ENCODE measurements at places on chromosomes 6 and 20. TPM values are rescaled to one million over a fixed set of nuclear protein-coding genes. Genes with fewer than 3 reads are reported as not detected.

ADGRG6 gene
- total RNA-seq, result 14.2 TPM

HAO1 gene
- not detected for total RNA-seq

GRCh38 chr20:50434653-50435396, 75.4 kb upstream of the PTPN1 start:
- peak; percentile 7 for ATAC-seq

DNA sequence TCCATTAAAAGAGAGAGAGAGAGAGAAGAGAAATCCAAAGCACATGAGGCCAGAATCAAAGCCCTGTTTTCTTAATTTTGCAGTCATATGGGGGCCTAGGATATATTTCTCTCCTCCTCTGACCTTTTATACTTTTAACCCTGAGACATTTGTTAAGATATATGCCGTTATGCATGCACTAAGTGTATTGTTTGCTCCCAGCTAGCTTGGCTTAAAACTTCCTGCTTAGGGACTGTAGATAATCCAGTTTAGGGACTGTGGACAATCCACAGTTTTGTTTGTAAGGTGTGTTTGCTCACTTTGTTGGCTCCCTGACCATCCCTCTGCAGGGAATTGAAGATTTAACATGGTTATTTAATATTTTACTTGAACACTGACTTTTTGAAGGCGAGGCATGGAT, 166.3 kb upstream of the TSHZ2 start:
- ATAC-seq, result no peak

- no peak for ATAC-seq
Measured at GRCh38 chr20:43903953-43904826, 10.5 kb upstream of the TOX2 start.

- ATAC-seq, result peak; percentile 45
Measured at GRCh38 chr6:31763619-31763940, 1.1 kb downstream of the SAPCD1 start.

DNA sequence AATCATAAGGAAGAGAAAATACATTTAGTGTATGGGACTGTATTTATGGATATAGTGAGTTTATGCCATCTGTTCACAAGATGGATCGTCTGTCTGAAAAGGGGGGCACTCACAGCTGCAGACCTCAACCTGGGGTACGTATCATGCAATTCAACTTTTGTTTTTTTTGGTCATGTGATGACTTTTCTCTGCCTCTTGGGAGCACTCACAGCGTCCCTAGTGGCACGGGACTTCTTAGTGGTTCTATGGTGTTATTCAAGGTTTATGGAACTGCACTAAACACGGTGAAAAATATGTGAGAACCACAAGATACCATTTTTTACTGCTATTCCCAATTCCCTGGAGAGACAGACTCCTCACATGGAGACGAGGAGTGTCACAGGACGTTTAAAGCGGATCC, 60.4 kb upstream of the MPC1 start:
- ATAC-seq, result no peak

COX4I2 gene
- 0.96 TPM for total RNA-seq

DNA sequence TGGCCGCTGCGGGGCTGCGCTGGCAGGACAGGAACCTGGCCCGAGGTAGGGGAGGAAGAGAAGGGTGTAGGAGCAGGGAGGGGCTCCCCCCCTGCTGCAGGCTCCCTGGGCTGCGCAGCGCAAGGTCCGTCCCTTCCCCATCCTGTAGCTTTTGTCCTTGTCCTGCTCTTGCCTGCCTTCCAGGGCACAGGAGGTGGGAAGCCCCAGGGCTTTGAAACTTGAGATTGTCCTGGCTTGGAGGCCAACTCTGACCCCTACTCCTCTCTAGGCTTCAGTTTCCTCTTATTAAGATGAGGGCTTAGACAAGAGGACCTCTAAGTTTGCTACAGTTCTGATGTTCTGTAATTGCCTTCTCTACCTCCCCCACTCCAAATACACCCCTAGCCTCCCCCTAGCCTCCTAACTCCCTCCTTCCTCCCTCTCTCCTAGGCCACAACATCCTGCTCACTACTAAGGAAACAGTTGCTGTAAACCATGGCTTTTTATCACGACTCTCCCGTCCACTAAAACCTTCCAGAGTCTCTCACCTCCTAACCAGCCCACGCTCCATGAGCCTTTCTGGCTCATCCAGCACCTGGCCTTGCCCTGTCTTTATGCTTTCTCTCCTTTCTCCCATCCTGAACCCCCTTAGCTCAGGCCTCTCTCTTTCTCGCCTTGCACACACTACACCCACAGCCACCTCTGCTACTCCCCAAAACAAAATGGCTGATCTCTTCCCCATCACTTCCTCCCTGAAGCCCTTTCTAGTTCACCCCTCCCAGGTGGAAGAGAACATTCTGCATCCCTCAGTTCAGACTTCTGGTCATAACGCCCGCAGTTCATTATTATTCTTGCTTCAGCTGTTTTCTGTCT, 10.2 kb downstream of the UNC5CL start:
- ATAC-seq, result peak; percentile 52

DNA sequence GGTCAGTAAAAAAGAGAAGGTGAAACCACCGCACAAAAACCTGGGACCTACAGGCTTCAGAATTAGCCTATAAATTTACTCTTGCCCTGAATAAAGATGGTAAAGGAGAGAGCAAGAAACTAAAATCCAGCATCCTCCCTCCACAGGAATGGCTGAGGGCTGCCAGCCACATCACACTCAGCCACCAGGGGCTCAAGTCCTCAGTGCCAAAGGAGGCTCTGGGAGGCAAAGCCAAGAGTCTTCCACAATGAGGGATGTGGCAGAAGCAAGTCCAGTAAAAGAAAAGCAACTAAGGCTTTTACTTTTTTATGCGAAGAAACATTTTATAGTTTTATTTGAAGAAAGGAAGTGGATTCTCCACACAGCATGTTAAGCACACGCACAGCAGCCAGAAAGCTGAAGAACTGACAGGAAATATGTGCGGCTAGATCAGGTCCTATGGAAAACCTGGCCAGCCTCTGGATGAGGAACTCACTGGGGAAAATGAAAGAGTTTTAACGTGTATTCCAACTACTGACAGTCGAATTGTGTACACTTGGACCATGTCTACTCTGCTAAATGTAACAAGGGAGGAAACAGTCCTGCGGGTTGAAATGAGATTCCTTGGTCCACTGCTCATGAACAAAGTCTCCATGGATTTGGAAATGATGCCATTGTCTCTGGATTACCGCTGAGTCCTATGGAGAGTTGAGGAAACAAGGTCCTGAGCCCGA, 219.4 kb upstream of the SSTR4 start:
- no peak for ATAC-seq

KCNK5 gene
- 5.1 TPM for total RNA-seq

DNA sequence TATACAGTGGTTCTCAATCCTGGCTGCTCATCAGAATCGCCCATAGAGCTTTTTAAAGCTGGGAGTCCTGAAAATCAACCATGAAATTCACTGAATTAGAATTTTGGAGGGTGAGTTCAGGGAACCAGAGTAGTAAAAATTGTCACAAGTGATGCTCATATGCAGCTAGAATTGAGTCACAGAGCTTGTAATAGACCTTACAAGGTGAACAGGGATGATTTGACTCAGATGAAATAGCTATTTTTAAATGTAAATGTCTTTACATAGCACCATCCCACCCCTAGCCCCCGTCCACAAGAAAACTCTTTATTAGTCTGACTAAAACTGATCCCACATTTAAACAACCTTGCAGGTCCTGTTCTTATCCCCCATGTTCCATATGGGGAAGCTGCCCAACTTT, 531.7 kb downstream of the LMBRD1 start:
- ATAC-seq, result no peak

TAF8 gene
- 13.8 TPM for total RNA-seq

ZNF311 gene
- 1.1 TPM for total RNA-seq

DNA sequence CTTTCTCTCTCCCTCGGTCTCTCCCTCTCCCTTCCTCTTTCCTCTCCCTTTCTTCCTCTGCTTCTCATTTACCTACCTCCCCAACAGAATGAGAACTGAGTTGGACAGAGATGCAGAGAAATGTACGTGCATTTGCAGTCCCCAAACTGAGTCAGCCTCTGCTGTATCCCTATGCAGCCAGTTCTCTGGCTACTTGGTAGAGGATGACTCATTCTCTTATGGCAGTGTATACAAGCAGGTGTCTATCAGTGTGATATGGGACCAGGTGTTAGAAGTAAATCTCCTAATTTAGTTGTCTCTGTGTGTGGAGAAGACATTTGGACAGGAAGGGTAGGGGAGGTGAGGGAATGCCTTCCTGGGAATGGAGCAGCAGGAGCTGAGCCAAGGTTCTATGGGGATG, 470.8 kb downstream of the CD109 start:
- no peak for ATAC-seq

- ATAC-seq, result no peak
Measured at GRCh38 chr6:166484863-166485262, 101.6 kb downstream of the RAMACL start.

SPO11 gene
- not detected for total RNA-seq

DNA sequence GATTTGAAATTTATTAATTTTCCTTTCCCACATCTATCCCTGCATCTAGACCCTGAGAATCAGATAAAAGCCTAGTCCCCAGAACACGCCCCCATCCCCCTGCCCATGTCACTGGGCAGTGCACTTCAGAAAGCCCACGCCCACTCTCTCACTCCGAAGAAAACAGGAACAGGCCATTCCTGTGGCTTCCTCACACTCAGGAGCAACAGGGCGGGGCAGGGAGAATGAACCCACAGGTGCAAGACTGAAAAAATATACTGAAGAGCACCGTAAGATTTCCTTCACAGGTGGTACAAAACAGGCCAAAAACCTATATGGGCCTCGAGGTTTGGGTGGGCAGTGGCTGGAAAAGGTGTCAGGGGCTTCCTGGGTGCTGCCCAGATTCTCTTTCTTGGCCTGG, 3.4 kb downstream of the OXT start:
- ATAC-seq, result peak; percentile 25

DNA sequence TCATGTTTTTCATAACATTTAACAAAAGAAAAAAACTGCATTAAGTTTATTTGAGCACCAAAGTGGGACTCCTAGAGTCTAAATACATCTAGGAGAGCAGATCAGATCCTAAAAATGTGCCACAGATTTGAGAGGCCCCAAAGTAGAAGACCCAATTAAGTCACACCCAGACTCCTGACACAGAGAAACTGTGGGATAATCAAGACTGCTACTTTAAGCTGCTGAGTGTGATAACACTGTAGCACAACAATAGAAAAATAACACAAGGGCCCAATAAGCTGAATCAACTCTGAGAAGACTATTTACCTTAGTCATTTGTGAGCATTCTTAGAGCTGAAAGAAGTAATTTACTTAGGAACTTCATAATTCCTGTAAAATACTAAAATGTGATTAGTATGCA, 26.0 kb downstream of the TRDN start:
- ATAC-seq, result no peak

GRCh38 chr6:116393430-116393829, 22.7 kb downstream of the DSE start:
- peak; percentile 26 for ATAC-seq

DNA sequence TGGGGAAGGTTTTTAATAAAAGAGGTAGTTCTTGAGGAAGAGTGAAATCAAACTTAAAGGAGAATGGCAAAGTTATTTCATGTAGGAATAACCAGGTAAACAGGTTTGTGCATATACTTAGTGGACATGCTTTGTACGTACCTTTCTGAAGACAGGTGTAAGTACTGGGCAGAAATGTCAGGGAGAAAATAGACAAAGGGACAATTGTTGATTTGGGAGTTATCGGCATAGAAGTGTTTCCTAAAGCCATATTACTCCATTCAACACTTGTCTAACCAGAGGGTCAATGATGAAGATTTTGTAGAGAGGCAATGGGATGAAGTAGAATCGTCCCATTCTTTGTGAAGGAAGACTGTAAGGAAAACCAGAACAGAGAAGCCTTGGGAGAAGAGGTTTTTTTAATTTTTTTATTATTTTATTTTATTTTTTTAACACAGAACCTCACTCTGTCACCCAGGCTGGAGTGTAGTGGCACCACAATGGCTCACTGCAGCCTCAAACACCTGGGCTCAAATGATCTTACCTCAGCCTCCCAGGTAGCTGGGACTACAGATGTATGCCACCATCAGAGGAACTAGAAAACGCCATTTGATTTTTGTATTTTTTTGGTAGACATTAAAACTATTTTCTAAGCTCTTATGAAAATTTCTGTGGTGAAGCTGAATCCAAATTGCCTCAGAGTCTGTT, 18.0 kb downstream of the SMAP1 start:
- ATAC-seq, result peak; percentile 75

- ATAC-seq, result no peak
Measured at GRCh38 chr6:138719011-138719635, 54.4 kb upstream of the CCDC28A start.

GRCh38 chr6:29620630-29621029, 12.4 kb downstream of the GABBR1 start:
- ATAC-seq, result no peak

DNA sequence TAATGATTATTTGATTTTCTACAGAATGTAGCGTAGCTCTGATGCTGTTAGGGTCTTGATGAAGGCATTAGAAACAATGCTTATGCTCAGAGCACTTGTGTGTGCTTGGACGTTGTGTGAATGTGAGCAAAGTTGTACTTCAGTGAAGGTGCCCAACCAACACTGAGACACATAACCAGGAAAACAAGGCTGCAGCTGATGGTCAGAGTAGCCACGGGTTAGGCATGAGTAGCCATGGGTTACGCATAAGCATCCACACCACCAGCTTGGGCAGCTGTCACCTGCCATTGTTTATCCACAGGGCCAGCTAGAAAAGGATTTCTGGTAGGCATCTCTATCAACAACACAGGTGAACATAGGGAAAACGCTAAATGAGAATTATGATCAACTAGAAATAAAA, 326.6 kb downstream of the NRN1 start:
- no peak for ATAC-seq

ATAT1 gene
- 4.6 TPM for total RNA-seq

- ATAC-seq, result no peak
Measured at GRCh38 chr20:9478771-9479170, 35.6 kb upstream of the LAMP5 start.

DNA sequence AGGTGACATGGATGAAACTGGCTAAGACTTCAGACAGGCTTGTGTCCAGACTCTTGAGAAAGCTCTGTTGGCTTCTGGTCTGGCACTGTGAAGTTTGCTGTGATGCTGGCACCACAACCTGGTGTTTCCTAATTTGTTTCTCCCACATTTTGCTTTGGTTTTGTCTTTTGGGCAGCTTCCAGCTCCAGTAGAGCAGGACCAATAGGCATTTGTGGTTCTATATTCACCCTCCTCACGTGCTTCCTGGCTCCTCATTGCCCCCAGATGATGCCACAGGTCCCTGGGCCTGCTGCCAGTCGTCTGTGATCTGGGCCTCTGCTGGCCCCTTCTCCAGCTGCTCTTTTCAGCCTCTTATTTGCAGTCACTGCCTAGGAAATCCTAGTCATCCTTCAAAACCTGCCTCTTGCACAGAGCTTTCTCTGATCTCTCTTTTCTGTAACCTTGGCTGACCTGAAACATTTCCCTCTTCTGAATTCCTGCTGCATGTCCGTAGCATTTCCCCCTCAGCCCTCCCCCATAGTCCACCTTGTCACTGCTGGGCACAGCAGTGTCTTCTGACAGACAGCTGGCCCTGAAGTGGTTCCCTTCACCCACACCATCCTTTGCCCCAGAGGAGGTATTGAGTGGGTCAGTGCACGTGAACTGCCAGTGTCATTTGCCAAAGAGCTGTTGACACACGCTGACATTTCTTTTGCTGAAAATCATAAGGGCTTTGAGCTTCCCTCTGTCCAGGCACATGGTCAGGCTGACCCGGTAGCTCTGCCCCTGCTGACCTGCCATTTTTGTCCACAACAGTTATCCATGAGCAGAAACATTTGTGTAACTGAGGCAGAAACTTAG, 63.0 kb downstream of the PTPN1 start:
- no peak for ATAC-seq
